GOT3 (cell line): ENCODE measurements at places on chromosomes 3 and 15.

DNA sequence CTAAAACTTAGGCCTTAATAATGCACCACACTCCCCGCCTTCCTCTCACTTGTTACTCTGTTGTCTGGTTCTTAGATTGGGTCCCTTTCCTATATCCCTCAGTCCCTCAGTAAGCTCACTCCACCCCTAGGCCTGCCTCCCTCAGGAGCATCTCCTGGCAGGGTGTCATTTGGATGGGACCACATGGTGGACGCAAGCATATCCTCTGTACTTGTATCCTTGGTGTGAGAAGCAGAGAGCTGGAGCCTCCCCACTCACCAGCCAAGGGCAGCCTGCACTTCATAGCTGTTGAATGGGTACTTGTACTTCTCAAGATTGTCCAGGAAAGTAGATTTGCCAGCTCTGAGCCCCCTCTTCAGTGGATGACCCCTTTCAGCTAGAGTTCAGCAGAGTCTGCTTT lies 11.6 kb downstream of the SEC61A1 start:
- DNase-seq: no peak

DNA sequence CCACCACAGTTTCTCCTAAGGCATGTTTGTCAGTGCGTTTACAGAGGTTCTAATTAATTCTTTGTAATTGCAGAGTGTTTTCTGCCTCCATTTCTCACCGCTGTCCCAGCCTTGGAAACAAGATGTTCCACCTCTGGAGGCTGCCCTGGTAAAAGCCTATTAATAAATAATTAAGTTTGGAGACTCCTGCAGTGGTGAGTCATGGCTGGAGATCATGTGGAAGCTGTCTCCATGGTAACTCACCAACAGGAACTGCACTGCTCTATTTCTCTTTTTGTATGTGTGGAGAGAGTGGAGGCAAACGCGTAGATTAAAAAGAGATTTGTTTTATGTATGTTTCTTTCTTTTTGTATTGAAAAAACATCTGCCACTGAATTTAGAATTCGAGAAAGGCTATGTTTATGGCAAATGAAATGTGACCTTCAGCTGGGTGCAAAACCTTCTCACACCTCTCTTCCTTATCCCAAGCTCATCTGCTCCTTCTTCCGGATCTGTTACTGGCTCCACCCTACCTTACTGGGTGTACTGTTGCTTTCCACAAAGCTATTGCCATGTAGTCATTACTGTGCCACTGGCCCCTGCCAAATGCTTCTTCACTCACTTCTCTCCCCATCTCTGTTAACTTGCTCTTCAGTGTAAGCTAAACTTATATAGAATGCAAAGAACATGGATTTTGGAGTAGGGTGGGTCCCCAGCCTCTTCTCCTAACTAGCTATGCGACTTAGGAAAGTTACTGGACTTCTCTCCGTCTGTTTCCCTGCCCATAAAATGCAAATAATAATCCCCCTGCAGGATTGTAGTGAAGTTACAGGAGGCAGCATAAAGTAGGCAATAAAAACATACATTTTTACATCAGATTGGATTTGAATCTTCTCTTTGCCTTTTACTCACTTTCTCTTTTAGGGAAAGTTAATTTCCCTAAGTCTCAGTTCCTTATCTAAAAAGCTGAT lies 778.5 kb downstream of the NTRK3 start:
- no peak for DNase-seq

GRCh38 chr3:21356402-21356801 lies 394.6 kb downstream of the ZNF385D start:
- no peak for DNase-seq

DNA sequence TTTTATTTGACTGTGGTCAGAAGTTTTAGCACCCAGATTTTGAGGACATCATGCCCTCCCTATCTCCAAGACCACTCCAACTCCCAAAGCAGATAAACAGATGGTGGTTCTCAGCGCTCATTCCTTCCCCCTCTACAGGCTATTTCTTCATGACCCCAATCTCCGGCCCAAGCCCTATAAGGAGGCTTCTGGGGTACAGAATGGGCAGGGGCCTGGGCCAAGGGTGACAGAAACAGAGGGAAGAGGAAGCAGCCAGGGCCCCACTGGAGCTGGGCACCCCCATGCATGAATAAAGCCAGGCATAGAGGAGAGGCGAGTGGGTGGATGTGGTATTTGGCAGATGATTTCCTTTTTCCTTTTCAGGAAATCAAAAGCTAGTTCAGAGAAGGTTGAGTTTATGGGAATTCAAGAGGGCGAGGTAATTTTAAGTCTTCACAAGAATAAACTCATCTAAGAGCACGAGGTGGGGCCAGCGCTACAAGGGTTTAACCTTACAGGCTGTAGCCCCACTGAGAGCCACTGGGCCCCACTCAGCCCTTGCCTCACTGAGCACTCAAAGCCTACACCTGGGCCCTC lies 104.8 kb upstream of the HERC1 start:
- no peak for DNase-seq

DNA sequence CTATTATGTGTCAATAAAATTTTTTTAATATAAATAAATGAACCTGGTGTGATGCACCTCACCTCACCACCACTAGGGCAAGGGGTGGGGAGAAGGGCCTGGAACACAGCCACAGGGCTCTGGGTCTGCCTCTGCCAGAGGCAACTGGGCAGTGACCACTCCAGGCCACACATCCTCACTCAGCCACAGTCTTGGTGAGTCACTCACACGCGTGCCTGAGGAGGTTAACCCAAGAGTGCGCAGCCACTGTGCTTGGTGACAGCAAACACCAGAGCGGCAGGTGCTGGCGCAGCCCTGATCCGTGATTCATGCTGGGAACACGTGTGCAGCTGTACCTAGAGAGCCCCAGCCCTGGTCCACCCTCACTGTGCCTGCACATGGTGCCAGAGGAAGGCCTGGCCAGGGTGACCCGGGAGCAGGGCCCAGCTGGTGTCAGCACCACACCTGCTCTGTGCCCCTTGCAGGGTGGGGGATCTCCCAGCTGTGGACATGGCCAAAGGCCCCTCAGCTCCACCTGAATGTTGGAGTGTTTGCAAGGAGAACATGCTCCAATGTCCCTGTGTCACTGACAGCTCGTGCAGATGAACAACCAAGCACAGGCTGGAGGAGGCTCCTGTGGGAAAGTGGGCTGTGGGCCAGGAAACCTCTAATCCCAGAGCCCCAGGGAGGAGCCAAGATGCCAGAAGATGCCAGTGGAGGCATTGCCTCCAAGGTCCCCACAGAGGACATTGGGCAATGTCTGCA lies 2.1 kb downstream of the SLC41A3 start:
- DNase-seq: no peak

DNA sequence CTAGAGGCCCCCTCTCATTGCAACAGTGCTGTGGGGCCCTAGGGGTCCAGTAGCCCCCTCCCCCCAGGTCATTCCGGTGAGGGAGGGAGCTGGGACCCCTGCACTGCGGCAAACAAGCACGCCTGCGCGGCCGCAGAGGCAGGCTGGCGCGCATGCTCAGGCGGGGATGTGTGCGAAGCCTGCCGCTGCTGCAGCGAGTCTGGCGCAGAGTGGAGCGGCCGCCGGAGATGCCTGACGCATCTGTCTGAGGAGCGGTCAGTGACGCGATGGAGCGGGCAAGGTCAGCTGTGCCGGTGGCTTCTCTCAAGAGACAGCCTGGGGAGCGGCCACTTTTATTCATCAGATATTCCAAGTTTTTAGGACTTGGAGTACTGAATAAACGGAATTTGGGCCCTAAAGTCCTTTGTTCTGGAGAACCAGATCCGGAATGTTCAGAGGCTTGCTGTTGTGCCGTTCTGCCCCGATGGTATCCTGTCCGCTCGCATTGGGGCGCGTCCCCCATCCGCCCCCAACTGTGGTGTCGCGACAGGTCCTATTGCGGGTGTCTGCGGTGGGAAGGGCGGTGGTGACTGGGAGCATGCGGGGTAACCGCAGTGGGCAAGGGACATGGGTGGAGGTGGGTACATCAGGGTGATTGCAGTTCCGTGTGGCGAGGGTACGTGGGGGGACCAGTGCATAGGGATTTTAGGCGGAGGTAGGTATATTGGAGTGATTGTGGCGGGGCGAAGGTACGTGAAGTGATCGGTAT lies at the start of the genes SNRPN and SNURF:
SNRPN (plus strand) TSS at position 205 of the 748 bp plus-strand sequence. CDS start 19,467 bp downstream, outside the sequence.
SNURF (plus strand) TSS at position 205 of the 748 bp plus-strand sequence; CDS start at position 267, 62 bp downstream.
- DNase-seq: no peak

- DNase-seq: no peak
Observed at GRCh38 chr15:29939404-29939803, 117.1 kb upstream of the TJP1 start.

DNA sequence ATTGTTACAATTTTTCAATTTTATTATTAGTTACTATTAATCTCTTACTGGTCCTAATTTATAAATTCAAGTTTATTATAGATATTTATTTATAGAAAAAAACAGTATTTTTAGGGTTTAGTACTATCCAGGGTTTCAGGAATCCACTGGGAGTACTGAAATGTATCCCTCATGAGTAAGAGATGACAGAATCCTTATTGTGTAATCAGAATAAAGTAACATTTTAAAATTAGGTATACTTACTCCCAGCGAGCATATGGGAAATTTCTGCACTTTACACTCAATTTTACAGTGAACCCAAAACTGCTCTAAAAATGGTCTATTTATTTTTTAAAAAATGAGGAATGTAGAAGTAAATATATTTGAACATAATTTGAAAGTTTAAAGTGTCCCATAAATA lies 202.7 kb downstream of the CGGBP1 start:
- DNase-seq: no peak

DNA sequence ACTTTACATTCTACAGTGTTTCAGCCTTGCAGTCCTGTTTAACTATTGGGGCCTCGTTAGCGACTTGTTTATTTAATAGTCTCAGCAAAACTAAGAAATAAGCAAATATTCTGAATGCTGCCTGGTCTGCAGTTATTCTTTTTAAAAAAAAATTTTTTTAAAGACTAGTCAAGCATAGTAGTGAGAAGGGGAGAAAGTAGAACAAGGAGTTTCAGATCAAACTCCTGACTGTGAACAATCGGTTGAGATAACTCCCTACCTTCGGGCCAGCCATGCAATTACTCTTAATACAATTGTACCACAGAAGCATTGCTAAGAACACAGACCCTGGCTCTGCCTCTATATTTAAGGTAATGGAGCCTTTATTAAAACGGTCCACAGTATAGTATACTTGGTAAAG lies 5.8 kb upstream of the DUT start:
- DNase-seq: no peak

GRCh38 chr15:58070801-58071418 lies 5.4 kb upstream of the ALDH1A2 start:
- DNase-seq: no peak

GRCh38 chr15:38308797-38309196 lies 56.2 kb downstream of the SPRED1 start:
- no peak for DNase-seq
